PC-9 (cell line): ENCODE measurements at places on chromosomes 3 and 15.

GRCh38 chr3:138300647-138301046 is 29.0 kb downstream of the NME9 start:
- no peak for DNase-seq

DNA sequence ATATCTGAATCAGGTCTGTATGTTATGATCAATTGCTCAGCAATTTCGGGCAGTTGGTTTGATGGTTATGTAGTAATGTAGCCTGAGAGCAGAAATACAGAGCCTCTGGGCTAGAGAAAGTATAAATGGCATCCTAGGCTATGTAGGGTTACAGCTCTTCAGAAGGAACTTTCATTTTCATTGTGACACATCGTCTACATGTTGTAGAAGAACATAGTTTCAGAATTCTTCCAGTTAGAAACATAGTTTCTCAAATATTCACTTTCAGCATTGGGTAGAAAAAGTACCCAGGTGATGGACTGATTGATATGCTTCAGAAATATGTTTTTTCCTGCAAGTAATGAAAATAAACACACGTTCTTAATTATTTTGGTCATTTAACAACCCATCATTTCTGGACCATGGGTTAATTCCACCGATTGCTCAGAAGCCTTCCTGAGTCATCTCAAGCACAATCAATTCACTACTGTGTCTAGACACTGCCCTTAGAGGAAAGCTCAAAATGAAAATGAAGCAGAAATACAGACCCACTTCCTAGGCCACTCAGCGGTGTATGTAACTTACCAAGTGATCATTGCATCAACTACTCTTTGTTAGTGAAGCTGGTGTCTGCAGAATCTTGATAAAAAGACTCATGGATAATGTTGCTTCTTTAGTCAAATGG is 88.8 kb upstream of the TSEN2 start:
- no peak for DNase-seq

GRCh38 chr3:46979958-46980497 is 562 bp downstream of the NBEAL2 start:
- no peak for DNase-seq

DNA sequence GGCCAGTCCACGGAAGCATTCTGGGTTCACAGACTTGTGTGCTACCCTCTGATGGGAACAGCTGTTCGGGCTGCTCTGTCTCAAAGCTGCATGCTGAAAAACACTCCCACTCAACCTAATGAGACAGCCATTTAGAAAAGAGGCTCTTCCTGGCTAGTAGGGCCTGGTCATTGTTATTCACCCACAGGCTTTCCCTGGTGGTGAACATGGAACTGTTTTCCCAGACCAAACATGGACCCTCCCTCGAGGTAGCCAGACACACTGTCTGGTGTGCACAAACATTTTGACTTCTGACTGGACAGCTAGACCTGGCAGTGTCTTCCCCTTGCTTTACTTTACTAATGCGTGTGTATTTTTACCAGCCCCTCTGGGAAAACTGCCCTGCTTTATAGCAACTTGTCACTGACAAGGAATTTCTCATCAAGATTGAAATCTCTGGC is 39.0 kb downstream of the MECOM start:
- DNase-seq: no peak

GRCh38 chr3:10262027-10262426 is 13.8 kb downstream of the TATDN2 start:
- DNase-seq: no peak

DNA sequence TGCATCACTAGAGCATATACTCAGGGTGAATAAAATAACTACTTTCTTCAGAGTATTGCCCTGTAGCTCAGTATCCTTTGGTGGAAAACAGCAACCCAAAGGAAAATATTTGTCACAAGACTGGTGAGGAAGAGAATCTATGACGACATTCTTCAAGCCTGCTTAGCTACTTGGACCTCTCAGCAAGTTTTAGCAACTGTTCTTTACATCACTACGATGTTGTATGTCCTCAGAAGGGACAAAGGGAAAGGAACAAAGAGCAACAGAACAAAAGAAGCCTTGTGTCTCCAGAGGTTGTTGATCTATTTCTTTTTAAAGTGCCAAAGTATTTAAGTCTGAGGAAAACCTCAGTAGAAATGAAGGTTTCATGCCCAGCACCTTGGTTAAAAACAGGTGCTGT is 746.7 kb downstream of the NAALADL2 start:
- no peak for DNase-seq

GRCh38 chr3:12155828-12156227 is 2.9 kb downstream of the TIMP4 start:
- peak; percentile 59 for DNase-seq

DNA sequence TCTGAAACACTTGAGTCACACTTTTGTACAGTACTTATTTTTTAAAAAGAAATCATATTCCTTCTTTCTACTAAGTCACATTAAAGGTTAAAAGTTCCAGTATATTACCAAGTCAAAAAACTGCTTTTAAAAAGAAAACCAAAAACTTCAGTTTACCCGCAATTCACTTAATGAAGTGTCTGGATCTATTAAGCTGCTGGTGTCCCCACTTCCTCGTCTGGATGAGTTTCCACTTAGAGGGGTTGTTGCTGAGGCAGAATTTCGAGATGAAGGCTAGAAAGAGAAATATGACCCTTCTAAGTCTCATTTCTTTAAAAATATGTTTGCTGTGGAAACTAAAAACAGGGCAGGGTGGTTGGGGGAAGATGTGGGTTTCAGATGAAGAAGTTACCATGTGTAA is 79.7 kb downstream of the LRRFIP2 start:
- DNase-seq: no peak

- DNase-seq: no peak
Observed at GRCh38 chr15:72463702-72464101, 10.4 kb upstream of the ARIH1 start.

- DNase-seq: no peak
Observed at GRCh38 chr3:124686028-124686670, 44.1 kb upstream of the UMPS start.
